Stimulated activated CD8-positive, alpha-beta memory T cell treated with anti-CD3 and anti-CD28 coated beads, Interleukin-7, amount 100 ng/mL, for 48 hours (primary cell): ENCODE measurements at places on chromosomes 4 and X.

DNA sequence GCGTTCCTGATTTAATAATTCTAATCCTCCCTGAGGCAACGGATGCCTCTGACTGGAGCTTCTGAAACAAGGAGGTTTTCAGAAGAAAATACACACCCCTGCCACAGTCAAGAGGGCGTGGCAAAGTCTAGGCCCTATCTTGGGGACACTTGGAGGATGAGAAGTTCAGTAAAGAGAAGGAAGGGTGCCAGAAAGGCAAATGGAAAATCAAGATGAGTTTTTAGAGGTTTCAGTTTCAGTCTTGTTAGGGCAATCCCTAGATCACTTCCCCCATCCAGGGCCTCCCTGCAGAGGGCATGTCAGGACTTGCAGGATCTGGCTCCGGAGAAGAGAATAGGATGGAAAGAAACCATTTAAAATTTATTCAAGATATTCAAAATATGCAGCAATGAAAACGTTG is 28.5 kb upstream of the FGF2 start:
- DNase-seq, result no peak

DNA sequence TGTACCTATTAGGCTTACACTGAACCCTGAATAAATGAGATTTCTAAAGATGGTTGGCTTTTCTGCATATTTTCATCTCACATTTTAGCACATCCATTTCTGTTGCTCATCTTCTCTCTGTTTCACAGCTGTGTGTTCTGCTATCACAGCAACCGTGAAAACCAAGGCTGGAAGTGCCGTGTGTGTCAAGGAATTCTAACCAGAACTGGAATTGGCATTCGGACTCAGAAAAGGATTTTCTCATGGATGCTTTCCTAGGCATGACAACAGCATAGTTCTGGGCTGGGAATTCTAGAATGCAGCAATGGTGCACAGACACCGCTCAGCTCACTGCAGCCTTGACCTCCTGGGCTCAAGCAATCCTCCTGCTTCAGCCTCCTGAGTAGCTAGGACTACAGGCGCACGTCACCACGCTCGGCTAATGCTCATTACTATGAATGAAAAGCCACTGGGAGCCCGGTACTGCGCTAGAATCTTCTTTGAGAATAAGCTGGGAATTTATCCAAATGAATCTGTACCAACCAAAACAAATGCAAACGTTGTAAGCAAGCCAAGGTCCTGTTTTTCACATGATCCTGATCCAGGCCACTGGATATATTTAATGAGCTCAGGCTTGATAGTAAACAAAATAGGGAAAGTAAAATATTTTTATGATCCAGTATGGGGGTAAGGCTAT is 105.2 kb downstream of the RBM47 start:
- DNase-seq, result no peak

GRCh38 chr4:152663203-152664066 is 16.4 kb downstream of the TMEM154 start:
- no peak for DNase-seq

DNA sequence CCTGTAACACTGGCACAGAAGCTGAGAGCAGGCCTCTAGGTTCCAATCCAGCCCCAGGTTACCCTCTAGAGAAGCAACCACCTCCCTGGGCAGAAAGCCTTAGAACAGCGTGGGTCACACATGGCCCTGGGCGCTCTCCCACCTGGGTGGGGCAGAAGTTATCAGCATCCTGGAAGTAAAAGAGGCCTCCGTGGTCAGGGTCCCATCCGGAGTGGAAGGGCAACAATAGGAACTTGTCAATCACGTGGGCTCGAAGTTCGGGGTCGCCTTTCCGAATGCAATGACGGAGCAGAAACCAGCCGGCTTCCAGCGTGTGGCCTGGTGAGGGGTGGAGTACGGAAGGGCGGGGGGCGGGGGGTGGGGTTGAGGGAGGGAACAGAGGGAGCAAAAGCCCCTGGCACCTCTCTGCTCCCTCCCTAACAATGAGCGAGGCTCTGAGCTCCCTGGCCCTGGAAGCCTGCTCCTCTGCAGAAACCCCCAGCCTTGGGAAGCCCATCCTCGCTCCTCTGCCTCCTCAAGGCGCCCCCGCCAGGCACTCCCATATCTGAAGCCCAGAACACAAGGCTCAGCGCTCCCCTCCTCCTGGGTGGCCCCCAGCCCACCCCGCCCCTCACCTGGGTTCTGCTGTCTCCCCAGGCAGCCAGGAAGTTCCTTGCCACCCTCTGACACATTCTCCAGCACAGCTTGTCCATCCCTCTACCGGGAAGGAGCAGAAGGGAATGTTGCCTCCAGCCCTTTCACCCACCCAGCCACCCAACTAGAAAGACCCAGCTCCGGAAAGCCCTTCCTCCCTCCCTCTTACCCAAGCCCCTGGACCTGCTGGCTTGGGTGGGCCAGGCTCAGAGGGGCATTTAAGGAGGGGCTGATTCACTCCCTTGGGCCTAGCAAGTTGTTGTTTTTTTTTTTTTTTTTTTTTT is 2.8 kb downstream of the RENBP start:
- no peak for DNase-seq

GRCh38 chr4:52657618-52658501 is 1.2 kb downstream of the USP46 start:
- no peak for DNase-seq

DNA sequence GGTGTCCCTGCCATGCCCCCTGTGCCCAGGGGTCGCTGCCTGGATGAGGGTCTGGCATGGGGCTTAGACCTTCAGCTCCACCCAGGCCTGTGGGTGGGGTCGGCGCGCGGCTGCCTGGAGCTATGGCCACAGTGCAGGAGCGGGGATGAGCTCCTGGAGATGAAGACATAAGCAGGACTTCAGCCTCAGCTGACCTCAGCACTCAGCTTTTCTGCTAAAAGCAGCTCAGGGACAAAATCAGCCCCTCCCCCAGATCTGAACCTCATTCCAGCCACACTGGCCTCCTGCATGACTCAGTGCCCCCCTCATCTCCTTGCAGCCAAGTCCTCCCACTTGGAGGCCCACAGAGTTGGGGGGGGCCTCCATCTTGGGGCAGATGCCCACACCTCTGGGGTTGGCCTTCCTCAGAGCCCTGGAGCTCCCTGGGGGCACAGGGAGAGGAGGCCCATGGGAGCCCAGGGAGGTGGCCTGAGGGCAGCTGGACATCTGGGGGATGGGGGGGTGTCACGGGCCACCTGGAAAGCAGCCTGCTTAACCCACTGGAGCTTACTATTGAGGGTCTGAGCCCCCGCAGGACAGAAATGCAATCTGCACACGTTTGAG is 19.4 kb upstream of the CPLX1 start:
- DNase-seq, result no peak

- no peak for DNase-seq
These were observed 28.6 kb upstream of the EPGN start for GRCh38 chr4:74279716-74280115.

GRCh38 chr4:166838975-166839614 is 395.2 kb downstream of the SPOCK3 start:
- DNase-seq, result no peak

- peak; percentile 38 for DNase-seq
These were observed 108.3 kb downstream of the AFAP1 start for GRCh38 chr4:7831330-7831729.

DNA sequence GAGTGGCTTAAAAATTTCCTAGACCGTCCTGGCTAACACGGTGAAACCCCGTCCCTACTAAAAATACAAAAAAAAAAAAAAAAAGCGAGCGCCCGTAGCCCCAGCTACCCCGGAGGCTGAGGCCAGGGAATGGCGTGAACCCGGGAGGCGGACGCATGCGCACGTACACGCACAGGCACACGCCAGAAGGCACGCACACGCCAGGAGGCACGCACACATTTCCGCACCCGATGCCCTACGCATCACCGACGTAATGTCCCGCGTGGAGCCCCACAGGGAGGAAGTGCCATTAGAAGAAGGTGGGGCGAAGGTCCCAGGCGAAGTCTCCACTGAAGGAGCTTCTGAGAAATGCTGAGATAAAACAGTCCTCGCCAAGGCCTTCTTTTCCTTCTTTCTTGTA is 41.4 kb downstream of the NLGN4X start:
- DNase-seq, result no peak

- DNase-seq, result no peak
These were observed 76.9 kb downstream of the RRAGB start for GRCh38 chrX:55794405-55794804.

DNA sequence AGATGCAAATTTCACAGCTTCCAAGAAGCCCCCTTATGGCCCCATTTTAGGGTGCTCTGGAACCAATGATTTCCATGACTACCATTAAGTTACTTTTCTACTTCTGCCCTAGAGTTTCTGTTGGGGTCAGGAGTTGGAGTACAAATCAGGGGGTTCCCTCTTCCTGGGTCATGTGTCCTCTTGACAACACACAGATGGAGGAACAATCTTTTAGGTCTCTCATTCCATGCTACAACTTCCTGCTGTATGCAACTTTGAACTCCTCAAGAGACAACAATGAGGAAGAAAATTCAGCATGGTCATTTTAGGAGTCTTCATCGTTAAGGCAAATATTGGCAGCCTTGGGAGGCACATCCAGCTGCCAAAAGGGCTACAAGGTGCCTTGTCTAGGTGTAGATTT is 79.7 kb downstream of the SEL1L3 start:
- DNase-seq, result no peak

- no peak for DNase-seq
These were observed 222.6 kb downstream of the SPIN4 start for GRCh38 chrX:63128509-63128908.

- no peak for DNase-seq
These were observed 339.1 kb downstream of the ARHGAP10 start for GRCh38 chr4:148071009-148071408.

DNA sequence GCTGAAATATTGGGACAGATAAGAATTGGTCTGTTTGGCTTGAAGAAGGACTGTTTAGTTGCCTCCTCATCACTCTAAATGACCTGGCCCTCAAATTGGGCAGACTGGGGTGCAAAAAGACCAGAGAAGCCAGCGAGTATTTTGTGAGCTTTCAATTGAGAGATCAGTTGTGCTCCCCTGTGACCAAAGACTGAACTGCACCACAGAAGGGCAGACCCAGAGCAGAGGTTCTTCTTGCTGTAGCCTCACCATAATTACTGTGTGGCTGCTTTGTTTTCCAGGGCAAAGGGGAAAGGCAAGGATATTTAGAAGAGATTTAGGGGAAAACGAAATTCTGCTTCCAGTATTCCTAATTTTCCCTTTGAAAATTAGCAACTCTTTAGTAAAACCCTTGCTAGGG is 104.0 kb upstream of the MBNL3 start:
- DNase-seq, result no peak

- no peak for DNase-seq
These were observed 166.7 kb upstream of the ANKRD50 start for GRCh38 chr4:124879195-124879594.

DNA sequence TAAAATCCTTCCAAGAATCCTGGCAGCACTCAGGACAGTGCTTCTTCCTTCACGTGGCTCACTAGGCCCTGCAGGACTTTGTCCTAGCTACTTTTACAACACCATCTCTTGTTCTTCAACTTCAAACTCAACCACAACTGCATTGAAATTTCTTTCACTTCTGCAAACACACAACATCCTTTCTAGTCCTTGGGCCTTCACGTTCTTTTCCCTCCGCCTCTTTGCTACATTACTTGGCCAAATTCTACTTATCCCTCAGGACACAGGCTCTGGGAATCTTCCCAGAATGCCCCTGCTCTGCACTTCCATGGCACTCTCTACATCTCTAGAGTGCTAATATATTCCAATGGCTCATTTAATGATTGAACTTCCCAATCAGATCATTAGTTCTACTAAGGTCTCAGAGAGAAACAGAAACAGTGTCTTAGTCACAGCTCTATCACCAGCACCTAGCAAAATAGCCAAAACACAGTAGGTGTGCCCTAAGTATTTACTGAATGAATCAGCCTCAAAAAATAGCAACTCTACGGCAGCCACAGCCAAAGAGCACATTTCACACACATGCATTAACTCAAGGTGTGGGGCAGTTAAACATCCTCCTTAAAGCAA is 73.3 kb downstream of the MANBA start:
- DNase-seq, result no peak

- no peak for DNase-seq
These were observed 264.7 kb upstream of the AGA start for GRCh38 chr4:177706916-177707315.

- DNase-seq, result no peak
These were observed 134.4 kb upstream of the JADE1 start for GRCh38 chr4:128675083-128675482.

DNA sequence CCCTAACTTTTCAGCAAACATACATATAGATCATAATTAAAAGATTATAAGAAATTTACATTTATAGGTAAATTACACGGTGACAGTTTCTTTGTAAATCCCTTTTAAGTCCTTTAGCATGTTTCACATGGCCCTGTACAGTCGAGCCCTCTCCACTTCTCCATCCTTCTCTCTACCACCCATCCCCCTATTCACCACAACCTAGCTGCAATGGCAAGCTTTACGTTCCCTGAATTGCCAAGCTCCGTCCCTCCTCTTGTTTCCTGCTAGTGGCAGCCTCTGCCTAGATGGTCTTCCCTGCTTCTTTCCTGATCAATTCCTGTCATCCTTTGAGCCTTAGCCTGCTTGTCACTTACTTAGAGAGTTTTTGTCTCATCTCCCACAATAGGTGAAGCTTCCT is 116.2 kb downstream of the TMA16 start:
- DNase-seq, result no peak

DNA sequence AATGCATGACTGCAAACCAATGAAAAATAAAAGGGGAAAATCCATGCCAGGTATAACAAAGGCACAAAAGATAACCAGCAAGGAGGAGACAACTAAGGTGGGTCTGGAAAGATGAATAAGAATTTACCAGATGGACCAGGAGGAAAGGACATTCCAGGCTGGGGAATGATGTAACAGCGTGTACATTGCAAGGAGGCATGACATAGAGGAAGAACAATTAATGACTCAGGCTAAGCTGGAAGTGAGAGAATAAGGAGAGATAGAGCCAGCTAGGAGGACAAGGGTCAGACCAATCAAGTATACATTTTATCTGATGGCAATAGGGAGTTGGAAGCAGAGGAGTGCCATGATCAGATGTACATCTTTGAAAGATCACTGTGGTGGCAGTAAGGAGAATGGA is 57.0 kb downstream of the MTMR8 start:
- no peak for DNase-seq

DNA sequence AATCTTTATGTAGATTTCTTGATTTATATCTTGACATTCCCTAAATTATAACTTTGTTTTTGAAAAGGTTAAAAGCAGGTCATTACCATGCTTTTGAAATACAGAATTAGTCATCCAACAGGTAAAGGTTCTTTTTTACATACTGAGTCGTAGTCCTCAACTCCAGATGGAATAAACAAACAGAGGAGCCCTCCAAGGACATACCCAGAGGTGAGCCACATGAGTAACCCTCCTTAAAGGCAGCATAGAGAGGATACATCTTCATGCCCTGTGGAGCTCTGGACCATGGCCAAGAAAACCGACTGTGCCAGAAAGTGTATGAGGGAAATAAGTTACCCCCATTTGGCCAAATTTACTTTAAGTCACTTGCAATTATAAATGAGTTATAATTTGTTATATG is 95.3 kb upstream of the MCF2 start:
- no peak for DNase-seq

- DNase-seq, result no peak
These were observed 55.4 kb upstream of the TBC1D14 start for GRCh38 chr4:6854098-6854744.

DNA sequence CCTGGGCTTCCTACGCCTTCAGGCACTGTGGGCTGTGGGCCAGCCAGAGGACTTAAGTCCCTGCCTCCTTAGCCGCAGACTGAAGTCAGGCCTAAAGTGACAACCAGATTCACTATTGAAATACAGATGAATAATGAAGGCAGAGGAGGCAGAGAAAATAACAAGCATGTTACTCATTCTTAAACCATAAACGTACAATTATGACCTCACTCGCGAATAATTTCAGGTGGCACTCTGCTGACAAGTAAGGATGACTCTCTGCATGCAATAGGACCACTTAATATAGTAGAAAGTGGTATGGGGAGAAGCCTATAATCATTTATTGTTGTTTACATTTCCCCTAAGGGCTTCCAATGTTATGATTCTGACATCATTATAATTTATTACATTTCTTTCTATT is 409.2 kb upstream of the FGF13 start:
- no peak for DNase-seq
